ENCODE measurements at places on chromosomes 13 and 19. TPM values are rescaled to one million over a fixed set of nuclear protein-coding genes. Genes with fewer than 3 reads are reported as not detected.

- H3K4me3 ChIP-seq, result no peak overlapping the region
- H3K36me3 ChIP-seq, result peaks cover 7% of the 10 kb centered on the region
- no peaks in the 10 kb centered on the region for H3K27me3 ChIP-seq
- no peak for DNase-seq
These were observed 47.1 kb downstream of the MLLT1 start for GRCh38 chr19:6232601-6233055.

FCAR gene
- 0.87 TPM for total RNA-seq

DNA sequence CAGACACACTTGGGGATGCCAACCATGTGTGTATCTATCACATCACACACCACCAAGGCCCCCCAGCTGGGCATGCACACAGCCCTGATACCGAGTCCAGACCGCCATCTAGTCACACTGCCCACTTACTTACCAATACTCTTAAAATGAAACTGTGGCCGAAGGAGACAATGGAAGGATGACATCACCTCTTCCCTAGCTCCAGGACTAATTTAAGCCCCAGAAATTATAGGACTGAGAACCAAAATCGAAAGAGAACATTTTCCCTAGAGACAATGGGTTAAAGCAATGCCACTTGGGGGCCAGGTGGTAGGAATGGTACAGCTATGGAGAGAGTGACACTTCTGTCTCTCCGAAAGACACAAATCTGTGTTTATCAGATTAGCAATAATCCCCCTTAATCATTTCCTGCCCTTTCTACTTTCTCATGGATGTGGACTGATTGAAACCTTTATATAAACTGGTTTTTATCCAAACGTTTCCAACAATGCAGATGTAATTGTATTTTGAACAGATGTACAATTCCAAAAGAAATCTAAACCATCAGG is 663 bp upstream of the GGACT start:
- peaks cover 20% of the 10 kb centered on the region for H3K4me1 ChIP-seq
- H3K4me3 ChIP-seq, result peak overlapping the region; percentile 77
- DNase-seq, result no peak
- no peaks in the 10 kb centered on the region for H3K36me3 ChIP-seq
- H3K27me3 ChIP-seq, result no peaks in the 10 kb centered on the region
- no peak overlapping the region for H3K27ac ChIP-seq

KCNJ14 gene
- 4.2 TPM for total RNA-seq

DNA sequence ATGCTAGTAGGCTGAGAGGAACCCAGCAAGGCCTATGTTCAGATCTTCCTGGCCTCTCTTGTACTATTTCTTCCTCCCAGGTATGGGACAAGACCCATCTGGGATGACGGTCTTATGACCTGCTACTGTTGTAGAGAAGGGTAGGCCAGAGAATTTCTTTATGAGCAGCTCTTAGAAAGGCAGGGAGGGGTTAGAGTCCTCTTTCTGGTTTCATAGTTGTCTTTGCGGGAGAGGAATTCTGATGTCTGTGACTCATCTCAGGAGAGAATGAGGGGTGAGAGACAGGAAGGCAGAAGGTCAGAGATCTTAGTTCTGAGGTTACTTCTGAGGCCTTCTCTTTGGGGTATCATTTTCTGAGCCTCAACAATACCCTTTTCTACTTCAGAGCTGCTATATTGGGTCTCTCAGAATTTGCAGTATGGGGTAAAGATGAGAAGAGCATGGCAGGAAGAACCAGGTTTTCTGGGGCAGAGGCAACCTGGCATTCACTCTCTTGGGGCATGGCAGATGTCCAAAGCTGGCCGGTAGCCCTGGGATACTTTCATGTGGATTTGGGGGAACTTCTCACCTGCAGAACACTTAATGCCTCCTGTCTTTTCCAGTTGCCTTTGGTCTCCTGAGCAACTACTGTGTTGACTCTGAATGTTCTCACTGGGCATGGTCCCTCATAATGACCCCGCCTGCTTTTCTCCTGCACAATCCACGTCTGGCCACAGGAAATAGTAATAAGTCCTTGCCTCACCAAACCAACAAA is 154.4 kb downstream of the GGACT start:
- no peak overlapping the region for H3K27ac ChIP-seq
- H3K27me3 ChIP-seq, result no peaks in the 10 kb centered on the region
- peaks cover 12% of the 10 kb centered on the region for H3K36me3 ChIP-seq
- no peak for DNase-seq
- no peak overlapping the region for H3K4me3 ChIP-seq

GRCh38 chr13:32019612-32020233 is 11.9 kb upstream of the FRY start:
- H3K36me3 ChIP-seq, result no peaks in the 10 kb centered on the region
- H3K4me1 ChIP-seq, result no peaks in the 10 kb centered on the region
- H3K4me3 ChIP-seq, result no peak overlapping the region
- H3K27ac ChIP-seq, result no peak overlapping the region

- DNase-seq, result no peak
- H3K27ac ChIP-seq, result no peak overlapping the region
- H3K4me1 ChIP-seq, result no peaks in the 10 kb centered on the region
- no peak overlapping the region for H3K4me3 ChIP-seq
- no peaks in the 10 kb centered on the region for H3K27me3 ChIP-seq
These were observed 103.3 kb upstream of the SERTM1 start for GRCh38 chr13:36570489-36570888.

DNA sequence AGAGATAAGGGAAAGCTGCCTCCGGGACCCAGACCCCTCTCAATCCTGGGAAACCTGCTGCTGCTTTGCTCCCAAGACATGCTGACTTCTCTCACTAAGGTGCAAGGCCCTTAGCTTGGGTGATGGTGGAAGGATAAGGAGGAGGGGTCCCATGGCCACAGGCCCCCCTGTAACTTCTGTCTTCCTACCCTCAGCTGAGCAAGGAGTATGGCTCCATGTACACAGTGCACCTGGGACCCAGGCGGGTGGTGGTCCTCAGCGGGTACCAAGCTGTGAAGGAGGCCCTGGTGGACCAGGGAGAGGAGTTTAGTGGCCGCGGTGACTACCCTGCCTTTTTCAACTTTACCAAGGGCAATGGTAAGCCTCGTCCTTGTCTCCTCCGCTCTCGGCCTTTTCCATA is 2.0 kb downstream of the CYP2F1 start:
- no peak overlapping the region for H3K27ac ChIP-seq

- no peak overlapping the region for H3K4me3 ChIP-seq
- DNase-seq, result no peak
- no peaks in the 10 kb centered on the region for H3K36me3 ChIP-seq
- H3K4me1 ChIP-seq, result no peaks in the 10 kb centered on the region
- no peak overlapping the region for H3K27ac ChIP-seq
These were observed 201.4 kb downstream of the PCCA start for GRCh38 chr13:100290165-100290801.

DNA sequence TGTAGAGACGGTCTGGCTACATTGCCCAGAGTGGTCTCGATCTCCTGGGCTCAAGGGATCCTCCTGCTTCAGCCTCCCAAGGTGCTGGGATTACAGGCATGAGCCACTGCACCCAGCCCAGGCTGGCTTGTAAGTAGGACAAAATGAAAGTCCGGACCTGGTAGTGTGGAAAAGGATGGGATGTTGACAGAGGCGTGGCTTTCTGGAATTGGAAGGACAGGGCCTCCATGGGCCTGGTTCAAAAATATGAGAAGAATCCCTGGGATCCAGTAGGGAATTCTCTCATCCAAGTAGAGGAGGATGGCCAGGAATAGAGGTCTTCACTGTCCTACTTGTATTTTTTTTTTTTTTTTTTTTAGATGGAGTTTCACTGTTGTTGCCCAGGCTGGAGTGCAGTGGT is 64.9 kb downstream of the TRPM4 start:
- H3K27me3 ChIP-seq, result no peaks in the 10 kb centered on the region
- no peaks in the 10 kb centered on the region for H3K36me3 ChIP-seq
- no peak overlapping the region for H3K4me3 ChIP-seq
- DNase-seq, result no peak
- H3K27ac ChIP-seq, result no peak overlapping the region
